Activated CD4-positive, alpha-beta memory T cell treated with anti-CD3 and anti-CD28 coated beads for 36 hours (primary cell): ENCODE measurements at places on chromosomes 7 and 10. TPM values are rescaled to one million over a fixed set of nuclear protein-coding genes. Genes with fewer than 3 reads are reported as not detected.

TBX20 gene
- total RNA-seq = not detected

ZNF736 gene
- 23.6 TPM for total RNA-seq

C10orf105 gene
- total RNA-seq = 0.63 TPM

DKK1 gene
- total RNA-seq = not detected

DNAH11 gene
- 0.31 TPM for total RNA-seq

KIAA1549 gene
- 0.95 TPM for total RNA-seq

EPHA1 gene
- total RNA-seq = 4.3 TPM

ZNF316 gene
- 19.7 TPM for total RNA-seq

IKZF1 gene
- total RNA-seq = 216 TPM

CHCHD1 gene
- total RNA-seq = 37.6 TPM

DNA sequence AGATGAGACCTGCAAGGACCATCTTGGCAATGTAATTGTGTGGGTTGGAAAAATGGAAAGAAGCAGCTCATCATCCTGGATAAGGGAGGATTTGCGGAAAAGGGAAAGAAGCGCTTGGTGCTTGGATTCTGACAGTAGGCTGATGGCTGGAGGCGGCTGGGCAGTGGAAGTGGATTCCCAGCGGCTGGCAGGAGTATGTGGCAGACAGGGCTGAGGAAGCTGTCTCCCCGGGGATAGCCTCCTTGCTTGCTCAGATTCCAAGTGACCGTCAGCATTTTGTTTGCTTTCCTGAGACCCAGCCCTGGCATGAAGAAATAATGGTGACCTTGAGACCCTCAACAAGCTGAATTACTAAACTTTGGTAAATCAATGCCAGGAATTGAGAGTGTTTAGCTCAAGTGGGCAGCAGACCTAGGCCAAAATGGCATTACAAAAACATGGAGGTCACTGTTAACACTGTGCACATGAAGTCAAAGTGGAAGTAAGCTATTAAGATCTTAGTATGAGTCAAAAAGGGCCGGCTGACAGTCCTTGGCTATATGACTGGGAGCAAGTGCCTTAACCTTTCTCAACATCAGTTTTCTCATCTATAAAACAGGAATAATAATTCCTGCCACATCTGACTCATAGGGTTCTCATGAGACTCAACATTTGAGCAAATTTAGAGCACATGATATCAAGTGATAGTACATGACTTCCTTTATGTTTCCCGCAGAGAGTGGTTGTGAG is 21.3 kb downstream of the SLC25A28 start:
- H3K4me3 ChIP-seq = no peak overlapping the region
- no peak overlapping the region for H3K27ac ChIP-seq
- DNase-seq = no peak

- no peaks in the 10 kb centered on the region for H3K36me3 ChIP-seq
- H3K4me1 ChIP-seq = no peaks in the 10 kb centered on the region
- H3K4me3 ChIP-seq = no peak overlapping the region
- DNase-seq = no peak
- peaks cover 3% of the 10 kb centered on the region for H3K27me3 ChIP-seq
Observed at GRCh38 chr10:124342136-124342820, 76.4 kb downstream of the OAT start.

- DNase-seq = no peak
- no peak overlapping the region for H3K27ac ChIP-seq
- no peaks in the 10 kb centered on the region for H3K36me3 ChIP-seq
- H3K4me3 ChIP-seq = no peak overlapping the region
- no peaks in the 10 kb centered on the region for H3K4me1 ChIP-seq
Observed at GRCh38 chr10:58857251-58857805, 319.1 kb upstream of the PHYHIPL start.

DNA sequence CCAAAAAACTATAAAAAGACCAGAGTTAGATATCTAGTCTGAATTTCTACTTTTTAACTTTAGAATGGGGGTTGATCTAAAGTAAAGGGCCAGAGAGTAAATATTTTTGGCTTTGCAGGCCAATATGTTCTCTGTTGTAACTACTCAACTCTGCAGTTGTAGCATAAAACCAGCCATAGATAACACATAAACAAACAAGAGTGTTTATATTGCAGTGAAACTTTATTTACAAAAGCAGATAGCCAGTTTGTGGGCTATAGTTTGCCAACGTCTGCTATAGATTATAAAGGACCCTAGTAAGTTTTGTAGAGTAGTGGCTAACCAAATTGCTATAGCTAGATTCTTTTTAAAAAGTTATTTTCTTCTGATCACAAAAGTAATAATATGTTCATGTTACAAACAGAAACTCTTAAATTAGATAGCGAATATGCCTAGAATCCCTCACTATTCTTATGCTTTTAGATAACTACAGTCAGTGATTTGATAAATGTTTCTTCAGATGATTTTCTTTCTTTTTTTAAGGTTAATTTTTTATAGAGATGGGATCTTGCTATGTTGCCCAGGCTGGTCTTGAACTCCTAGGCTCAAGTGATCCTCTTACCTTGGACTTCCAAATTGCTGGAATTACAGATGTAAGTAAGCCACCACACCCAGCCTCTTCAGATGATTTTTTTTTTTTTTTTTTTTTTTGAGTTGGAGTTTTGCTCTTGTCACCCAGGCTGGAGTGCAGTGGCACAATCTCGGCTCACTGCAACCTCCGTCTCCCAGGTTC is 23.6 kb upstream of the HBP1 start:
- no peak overlapping the region for H3K27ac ChIP-seq
- H3K36me3 ChIP-seq = no peaks in the 10 kb centered on the region
- no peaks in the 10 kb centered on the region for H3K27me3 ChIP-seq
- H3K4me1 ChIP-seq = peaks cover 6% of the 10 kb centered on the region

- no peaks in the 10 kb centered on the region for H3K36me3 ChIP-seq
- H3K27me3 ChIP-seq = no peaks in the 10 kb centered on the region
- H3K27ac ChIP-seq = no peak overlapping the region
- no peaks in the 10 kb centered on the region for H3K4me1 ChIP-seq
Observed at GRCh38 chr7:44595934-44596635, 10.3 kb upstream of the OGDH start.

- no peaks in the 10 kb centered on the region for H3K36me3 ChIP-seq
- H3K27me3 ChIP-seq = peaks cover 20% of the 10 kb centered on the region
- H3K4me3 ChIP-seq = no peak overlapping the region
- H3K27ac ChIP-seq = no peak overlapping the region
Observed at GRCh38 chr7:140645166-140645900, 4.7 kb upstream of the DENND2A start.

- H3K36me3 ChIP-seq = peaks cover 59% of the 10 kb centered on the region
- H3K27me3 ChIP-seq = no peaks in the 10 kb centered on the region
- H3K4me1 ChIP-seq = peaks cover 16% of the 10 kb centered on the region
- no peak overlapping the region for H3K4me3 ChIP-seq
Observed at GRCh38 chr10:27158421-27158820, 3.3 kb downstream of the MASTL start.

DNA sequence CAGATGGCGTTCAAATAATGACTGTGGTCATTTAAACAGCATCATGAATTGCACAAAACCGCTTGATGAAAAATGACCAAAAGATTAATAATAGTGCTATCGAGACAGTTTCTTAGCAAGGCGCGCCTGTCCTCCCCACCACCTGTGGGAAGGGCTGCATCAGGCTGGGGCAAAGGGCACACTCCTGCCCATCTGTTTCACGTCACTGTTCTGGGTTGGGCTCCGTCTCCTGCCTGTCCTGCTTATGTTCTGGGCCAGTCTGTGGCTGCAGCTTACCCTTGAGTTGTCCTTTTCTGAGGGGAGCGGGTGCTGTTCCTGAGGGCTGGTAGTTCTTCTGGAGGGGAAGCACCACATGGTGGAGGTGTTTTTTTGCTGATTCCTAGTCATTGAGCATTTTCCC is 13.3 kb downstream of the RBM17 start:
- H3K4me1 ChIP-seq = peaks cover 15% of the 10 kb centered on the region
- H3K4me3 ChIP-seq = no peak overlapping the region
- H3K27ac ChIP-seq = no peak overlapping the region
- DNase-seq = no peak
- no peaks in the 10 kb centered on the region for H3K27me3 ChIP-seq

- H3K4me3 ChIP-seq = no peak overlapping the region
- no peak overlapping the region for H3K27ac ChIP-seq
- H3K27me3 ChIP-seq = no peaks in the 10 kb centered on the region
- H3K4me1 ChIP-seq = no peaks in the 10 kb centered on the region
Observed at GRCh38 chr7:69871213-69871885, 273.1 kb downstream of the AUTS2 start.

- no peak for DNase-seq
- no peak overlapping the region for H3K27ac ChIP-seq
- no peaks in the 10 kb centered on the region for H3K36me3 ChIP-seq
- H3K4me3 ChIP-seq = no peak overlapping the region
- peaks cover 3% of the 10 kb centered on the region for H3K27me3 ChIP-seq
Observed at GRCh38 chr10:94465684-94466083, 63.3 kb downstream of the TBC1D12 start.

DNA sequence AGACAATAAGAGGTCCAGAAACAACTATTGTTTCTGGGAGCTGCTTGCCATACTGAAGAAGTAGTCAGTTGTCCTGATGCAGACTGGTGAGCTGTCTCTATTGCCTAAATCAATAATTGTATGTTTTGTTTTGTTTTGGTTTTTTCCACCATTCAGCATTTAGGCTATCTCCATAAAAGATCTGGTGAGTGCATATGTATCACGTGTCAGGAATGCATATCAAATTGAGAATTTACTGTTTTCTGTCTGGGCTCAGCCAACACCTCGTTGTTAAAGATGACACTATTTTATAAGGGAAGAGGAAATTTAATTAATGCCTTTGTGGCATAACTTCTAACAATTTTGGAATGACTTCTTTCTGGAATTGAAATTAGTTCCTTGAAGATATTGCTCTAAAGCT is 66.2 kb downstream of the SORCS1 start:
- no peak overlapping the region for H3K4me3 ChIP-seq
- no peaks in the 10 kb centered on the region for H3K27me3 ChIP-seq
- no peaks in the 10 kb centered on the region for H3K4me1 ChIP-seq
- no peak for DNase-seq

GRCh38 chr10:95263864-95264226 is 27.0 kb downstream of the PDLIM1 start:
- no peaks in the 10 kb centered on the region for H3K36me3 ChIP-seq
- no peak overlapping the region for H3K4me3 ChIP-seq
- H3K27ac ChIP-seq = no peak overlapping the region
- no peak for DNase-seq
- no peaks in the 10 kb centered on the region for H3K27me3 ChIP-seq
- no peaks in the 10 kb centered on the region for H3K4me1 ChIP-seq

- no peak overlapping the region for H3K27ac ChIP-seq
- no peaks in the 10 kb centered on the region for H3K36me3 ChIP-seq
- H3K4me1 ChIP-seq = peaks cover 4% of the 10 kb centered on the region
- no peak overlapping the region for H3K4me3 ChIP-seq
- peaks cover 4% of the 10 kb centered on the region for H3K27me3 ChIP-seq
- DNase-seq = no peak
Observed at GRCh38 chr7:108307194-108307593, 149.0 kb downstream of the NRCAM start.

DNA sequence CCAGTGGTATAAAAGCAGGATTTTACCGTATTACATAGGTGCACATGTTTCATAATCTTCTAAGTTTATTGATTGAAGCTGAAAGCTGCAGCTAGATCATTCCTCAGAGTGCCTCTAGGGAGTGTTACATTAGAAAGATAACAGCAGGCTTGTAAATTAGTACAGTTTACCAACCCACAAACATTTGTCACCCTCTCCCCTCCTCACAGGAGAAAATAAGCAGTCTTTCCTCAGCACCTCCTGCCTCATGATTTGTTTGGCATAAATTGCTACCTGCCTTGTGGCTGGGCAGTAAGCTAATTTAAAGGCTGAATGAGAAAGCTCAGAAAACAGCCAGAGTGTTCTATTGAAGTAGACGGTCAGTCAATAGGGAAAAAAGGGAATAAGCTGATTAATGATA is 74.2 kb downstream of the NXPH1 start:
- no peak overlapping the region for H3K4me3 ChIP-seq
- no peaks in the 10 kb centered on the region for H3K27me3 ChIP-seq
- H3K4me1 ChIP-seq = no peaks in the 10 kb centered on the region
- no peaks in the 10 kb centered on the region for H3K36me3 ChIP-seq

GRCh38 chr10:103080891-103081581 is 112.0 kb downstream of the NT5C2 start:
- H3K36me3 ChIP-seq = peaks cover under 1% of the 10 kb centered on the region
- H3K27ac ChIP-seq = no peak overlapping the region
- no peak overlapping the region for H3K4me3 ChIP-seq
- DNase-seq = peak; percentile 15

GRCh38 chr10:118798231-118798662 is 43.5 kb upstream of the CACUL1 start:
- H3K36me3 ChIP-seq = no peaks in the 10 kb centered on the region
- no peak for DNase-seq
- H3K4me3 ChIP-seq = no peak overlapping the region
- no peak overlapping the region for H3K27ac ChIP-seq
- peaks cover 15% of the 10 kb centered on the region for H3K27me3 ChIP-seq

GRCh38 chr10:13717936-13718772 is 131.4 kb downstream of the PRPF18 start:
- peak overlapping the region; percentile 57 for H3K4me3 ChIP-seq
- peak; percentile 55 for DNase-seq
- H3K4me1 ChIP-seq = peaks cover 13% of the 10 kb centered on the region
